ENCODE measurements at places on chromosomes 11 and 22.
A peak's percentile ranks its signal among the peaks of the same experiment; 100 is the strongest.

GRCh38 chr11:46961041-46961440 lies 24.5 kb downstream of the CSTPP1 start:
- no peak for DNase-seq

DNA sequence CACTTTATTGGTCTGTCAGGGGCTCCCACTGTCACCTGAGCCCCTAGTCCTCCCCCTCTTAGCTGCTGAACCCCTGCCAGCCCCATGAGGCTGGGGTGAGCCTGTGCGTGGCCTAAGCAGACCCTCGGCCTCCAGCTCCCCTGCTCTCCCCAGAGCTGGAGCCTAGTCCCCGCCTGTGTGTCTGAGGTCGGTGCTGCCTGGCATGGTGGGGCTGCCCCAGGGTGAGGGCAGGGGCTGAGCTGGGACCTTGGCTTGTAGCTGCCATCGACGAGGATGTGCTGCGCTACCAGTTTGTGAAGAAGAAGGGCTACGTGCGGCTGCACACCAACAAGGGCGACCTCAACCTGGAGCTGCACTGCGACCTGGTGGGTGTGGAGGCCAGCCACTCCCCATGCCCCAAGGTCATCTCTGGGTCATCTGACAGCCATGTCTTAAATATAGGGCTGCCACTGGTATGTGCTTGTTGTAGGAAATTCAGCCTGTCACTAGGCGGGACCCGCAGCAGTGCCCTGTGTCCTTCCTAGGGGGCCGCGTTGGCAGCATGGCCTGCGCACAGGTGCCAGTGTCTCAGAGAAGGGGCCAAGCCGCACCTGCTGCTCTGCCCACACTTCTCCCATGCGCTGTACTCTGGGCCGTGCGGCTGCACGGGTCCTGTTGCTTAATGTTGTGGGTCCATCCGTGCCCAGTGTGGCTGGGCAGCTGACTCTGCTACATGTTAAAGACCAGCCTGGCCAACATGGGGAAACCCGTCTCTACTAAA lies 21.0 kb downstream of the PPIL2 start:
- DNase-seq = no peak

DNA sequence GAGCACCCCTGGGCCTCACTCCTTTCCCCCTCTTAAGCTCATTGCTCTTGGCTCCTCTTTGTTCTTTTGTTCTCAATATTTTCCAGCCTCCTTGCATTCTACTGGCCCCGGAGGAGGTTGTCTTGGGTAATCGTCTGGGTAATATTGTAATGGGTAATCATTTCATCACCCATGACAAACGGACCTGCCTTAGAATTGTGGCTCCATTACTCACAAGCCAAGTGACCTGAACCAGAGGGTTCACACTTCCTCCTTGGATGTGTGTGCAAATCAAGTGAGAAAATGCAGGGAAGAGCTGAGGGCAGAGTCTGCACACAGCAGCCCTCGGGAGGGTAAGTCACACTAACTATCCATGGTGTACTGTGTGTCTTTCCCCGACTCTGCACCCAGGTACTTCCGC lies 305.0 kb downstream of the BUD13 start:
- DNase-seq = no peak

DNA sequence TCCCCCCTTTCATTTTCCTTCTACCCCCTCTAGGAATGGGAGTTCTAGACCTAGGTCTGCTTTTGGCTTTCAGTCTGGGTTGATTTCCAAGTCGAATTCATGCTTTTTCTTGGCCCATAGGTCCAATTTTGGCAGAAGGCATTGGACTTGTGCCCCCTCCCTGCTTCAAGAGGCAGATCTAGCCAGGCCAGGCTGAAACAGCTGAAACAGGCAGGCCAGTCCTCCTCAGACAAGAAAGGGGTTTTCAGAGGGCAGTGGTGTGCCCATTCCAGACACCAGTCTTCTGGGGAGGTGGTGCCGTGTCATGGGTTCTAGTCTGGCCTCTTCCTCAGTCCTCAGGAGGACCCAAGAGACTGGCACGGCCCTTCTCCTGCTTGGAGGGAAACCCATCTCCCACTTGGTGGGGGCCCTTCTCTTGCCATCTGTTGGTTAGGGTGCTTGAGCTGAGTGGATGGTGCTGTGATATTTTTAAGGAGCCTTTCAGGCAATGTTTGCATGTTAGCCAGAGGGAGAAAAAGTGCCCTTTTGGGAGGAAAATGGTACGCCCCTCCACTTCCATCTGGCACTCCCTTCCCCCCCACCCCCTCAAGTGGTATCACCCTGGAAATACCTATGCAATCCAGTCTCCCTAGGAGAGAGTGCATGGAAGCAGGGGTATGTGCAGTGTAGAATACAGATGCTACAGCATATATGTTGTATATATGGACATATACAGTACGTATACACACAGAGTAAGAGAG lies 53.6 kb downstream of the SYT13 start:
- DNase-seq = no peak

- no peak for DNase-seq
Observed at GRCh38 chr11:65398362-65398910, 12.0 kb downstream of the FRMD8 start.

DNA sequence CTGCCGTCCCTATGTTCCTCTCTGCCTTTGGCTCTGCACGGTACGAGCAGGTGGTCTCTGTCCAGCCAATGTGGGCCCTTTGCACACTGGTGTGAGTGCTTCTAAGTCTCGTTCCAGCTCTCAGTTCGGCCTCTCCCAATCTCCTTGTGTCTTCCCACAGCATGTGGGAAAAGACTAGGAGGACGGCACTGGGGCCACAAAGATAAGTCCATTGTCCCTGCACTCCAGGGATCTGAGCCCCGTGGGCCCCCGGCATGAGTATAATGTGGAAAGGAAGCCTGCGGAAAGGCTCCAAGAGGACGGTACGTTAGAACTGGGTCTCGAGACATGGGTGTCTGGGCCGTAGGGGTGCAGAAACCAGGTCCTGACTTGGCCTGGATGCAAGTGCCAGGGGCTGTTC lies 16.4 kb downstream of the MYEOV start:
- DNase-seq = no peak

DNA sequence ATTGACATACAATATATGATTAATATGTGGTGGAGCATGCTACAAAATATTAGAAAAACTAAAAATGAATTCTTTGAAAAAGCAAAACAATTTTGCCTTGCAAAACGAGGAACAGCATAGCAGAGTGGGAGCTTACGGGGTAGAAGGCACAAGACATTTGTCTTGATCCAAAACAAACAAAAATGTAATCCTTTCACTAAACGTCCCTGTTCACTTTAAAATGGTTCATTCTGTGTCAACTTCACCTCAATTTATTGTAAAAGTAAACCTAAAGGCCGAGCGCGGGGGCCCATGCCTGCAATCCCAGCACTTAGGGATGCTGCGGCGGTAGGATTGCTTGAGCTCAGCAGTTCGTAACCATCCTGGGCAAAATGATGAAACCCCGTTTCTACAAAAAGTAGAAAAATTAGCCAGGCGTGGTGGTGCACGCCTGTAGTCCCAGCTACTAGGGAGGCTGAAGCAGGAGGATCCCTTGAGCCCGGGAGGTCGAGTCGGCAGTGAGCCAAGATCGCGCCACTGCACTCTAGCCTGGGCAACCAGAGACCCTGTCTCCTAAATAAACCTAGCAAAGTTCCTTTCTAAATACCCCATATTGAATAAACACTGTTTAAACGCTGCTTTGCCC lies 2.0 kb downstream of the PRDM10 start:
- no peak for DNase-seq

- DNase-seq = no peak
Observed at GRCh38 chr11:15835788-15836411, 520.4 kb downstream of the SOX6 start.

- DNase-seq = no peak
Observed at GRCh38 chr11:3147257-3147619, 17.9 kb downstream of the OSBPL5 start.

DNA sequence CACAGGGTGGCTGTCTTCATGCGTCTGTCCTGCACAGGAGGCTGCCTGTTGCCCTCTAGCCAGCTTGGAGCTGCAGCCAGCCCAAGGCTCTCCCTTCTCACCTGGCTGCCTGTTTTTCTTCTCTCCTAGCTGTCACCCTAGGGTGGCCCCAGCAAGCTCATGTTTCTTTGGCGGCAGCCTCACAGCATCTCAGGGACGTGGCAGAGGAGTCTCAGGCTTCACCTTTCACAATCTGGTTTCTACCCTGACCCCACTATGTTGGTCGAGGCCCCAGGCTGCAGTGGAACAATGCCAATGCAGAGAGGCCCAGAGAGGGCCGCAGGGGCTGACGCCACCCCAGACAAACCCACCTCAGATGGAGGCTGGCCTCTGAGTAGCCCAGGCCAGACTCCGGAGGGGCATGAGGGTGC lies 2.5 kb upstream of the CLDN5 start:
- DNase-seq = no peak

- no peak for DNase-seq
Observed at GRCh38 chr11:116533186-116533825, 239.5 kb downstream of the BUD13 start.

DNA sequence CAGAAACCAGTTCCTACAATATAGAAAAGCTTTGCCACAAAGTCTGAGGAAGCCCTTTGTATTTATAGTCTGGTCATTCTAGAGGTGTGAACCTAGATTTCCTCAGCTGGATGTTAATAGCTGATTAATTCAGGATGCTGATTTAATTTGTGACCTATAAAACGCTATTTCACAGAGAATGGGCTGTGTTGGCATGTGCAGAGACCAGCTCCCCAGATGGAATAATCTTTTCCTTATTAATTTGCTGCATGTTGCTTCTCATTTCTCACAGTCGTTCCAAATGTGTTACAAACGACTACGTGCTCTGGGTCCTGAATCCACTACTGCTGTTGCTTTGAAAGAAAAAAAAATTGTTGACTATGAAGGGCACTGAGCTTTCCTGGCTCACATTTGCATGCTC lies 49.3 kb downstream of the BDNF start:
- no peak for DNase-seq

GRCh38 chr11:119754199-119754598 lies 25.2 kb upstream of the NECTIN1 start:
- no peak for DNase-seq

GRCh38 chr11:16911658-16912057 lies 102.6 kb downstream of the PLEKHA7 start:
- no peak for DNase-seq

- no peak for DNase-seq
Observed at GRCh38 chr11:41803895-41804294, 344.4 kb upstream of the LRRC4C start.

- DNase-seq = no peak
Observed at GRCh38 chr11:76802621-76803020, 19.5 kb downstream of the TSKU start.

- no peak for DNase-seq
Observed at GRCh38 chr11:44351006-44351660, 41.2 kb upstream of the ALX4 start.

- DNase-seq = peak; percentile 52
Observed at GRCh38 chr11:55719608-55720160, 53.6 kb upstream of the OR5D13 start.

DNA sequence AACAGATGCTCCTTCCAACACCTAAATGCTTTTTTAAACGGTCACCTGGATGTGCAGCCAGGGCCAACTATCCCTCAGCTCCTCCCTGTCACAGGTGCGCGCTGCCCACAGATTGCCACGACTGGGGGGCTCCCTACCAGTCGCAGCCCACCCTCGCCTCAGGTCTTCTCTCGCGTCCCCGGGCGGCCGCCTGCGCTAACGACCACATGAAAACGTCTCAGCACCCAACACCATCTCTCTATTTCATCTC lies 469 bp downstream of the ZBED5 start:
- DNase-seq = no peak

- DNase-seq = no peak
Observed at GRCh38 chr11:79439410-79439885, 1.4 kb downstream of the TENM4 start.

Measured in MG63 (cell line).